ENCODE measurements at places on chromosomes 5 and 9. TPM values are rescaled to one million over a fixed set of nuclear protein-coding genes. Genes with fewer than 3 reads are reported as not detected.

The OSMR gene
- total RNA-seq = 14.3 TPM

The KIF4B gene
- total RNA-seq = 0.58 TPM

The HRCT1 gene
- total RNA-seq = 2.1 TPM

The HMMR gene
- 21.3 TPM for total RNA-seq

The PDE6A gene
- total RNA-seq = 0.50 TPM

The GHR gene
- total RNA-seq = 5.4 TPM

The FCN1 gene
- 0.53 TPM for total RNA-seq

The PPP3R2 gene
- total RNA-seq = 0.06 TPM

The WDR55 gene
- total RNA-seq = 17.9 TPM
